ENCODE measurements at places on chromosomes 2 and 18. TPM values are rescaled to one million over a fixed set of nuclear protein-coding genes. Genes with fewer than 3 reads are reported as not detected.

DNA sequence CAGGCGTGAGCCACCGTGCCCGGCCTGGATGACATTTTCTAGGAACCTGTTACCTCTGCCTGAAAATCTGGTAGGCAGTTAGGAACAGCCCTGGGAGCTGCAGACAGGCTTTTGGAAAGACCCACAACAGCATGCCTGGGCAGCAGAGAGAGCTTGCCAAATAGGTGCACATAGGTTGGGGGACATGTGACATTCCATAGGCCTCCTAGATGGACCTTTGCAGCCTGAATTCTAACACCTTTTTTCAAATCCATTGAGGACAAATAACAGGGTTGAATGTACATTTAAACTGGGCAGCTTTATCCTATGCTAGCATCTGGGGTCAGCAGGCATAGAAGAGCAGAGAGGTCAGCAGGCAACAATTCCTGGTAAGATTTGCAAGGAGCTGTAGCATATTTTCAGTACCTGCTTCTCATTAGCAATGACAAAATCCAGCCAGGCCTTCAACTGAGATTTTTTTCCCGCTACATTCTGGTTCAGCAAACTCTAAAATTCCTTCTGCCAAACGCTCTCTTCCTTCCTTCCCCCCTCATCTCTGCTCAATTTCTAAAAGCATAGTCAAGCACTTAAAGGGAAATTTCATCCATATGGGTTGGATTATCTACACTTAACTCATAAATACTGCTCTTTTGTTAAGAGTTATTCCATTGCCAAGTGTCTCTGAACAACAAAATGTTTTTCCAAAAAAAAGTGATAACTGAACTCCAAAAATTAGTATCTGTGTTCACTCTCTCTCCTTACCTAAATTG is 75.2 kb downstream of the SOWAHC start:
- no peak for ATAC-seq

DNA sequence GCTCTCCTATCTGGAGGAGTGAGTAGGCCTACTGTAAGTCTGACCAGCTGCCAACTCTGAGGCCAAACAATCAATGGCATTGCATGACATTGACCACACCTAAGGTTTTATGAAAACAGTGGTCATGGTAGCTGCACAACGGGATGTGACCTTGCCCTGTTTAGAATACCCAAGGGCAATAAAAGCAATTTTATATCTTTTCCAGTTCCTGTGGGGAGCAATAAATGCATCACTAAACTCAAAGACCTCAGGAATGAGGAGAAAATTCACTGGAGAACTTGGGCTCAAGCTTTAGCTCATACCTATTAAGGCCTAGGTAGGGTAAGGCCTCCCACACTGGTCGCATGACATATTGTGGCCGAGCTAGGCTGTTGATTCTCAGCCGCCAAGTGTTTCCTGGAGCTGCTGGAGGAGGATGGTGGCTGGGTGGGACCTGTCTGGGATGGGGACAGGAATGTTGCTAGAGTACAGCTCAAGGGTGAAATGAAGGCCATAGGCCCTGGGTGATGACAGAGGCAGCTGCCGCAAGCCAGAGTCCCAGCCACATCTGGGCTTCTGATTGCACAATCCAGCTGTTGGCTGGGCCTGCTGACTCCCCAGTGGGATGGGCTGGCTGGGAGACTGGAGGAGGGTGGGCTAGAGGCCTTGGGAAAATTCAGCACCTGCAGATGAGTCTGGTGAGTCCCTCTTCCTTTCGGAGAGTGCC is 313.7 kb downstream of the CYP26B1 start:
- ATAC-seq = no peak

DNA sequence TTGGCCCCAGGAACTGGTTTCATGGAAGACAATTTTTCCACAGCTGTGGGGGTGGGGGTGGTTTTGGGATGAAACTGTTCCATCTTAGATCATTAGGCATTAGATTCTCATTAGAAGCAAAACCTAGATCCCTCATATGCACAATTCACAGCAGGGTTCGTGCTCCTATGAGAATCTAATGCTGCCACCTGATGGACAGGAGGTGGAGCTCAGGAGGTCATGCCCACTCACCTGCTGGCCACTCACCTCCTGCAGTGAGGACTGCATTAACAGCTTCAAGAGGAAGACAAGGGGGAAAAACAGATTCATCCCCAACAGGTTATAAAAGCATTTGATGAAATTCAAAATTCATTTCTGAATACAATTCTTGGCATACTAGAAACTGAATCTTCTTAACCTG is 38.5 kb downstream of the THAP4 start:
- ATAC-seq = no peak

GRCh38 chr2:177547772-177548171 is 155.2 kb downstream of the AGPS start:
- no peak for ATAC-seq

- peak; percentile 53 for ATAC-seq
Measured at GRCh38 chr18:68564351-68564750, 150.6 kb downstream of the TMX3 start.

DNA sequence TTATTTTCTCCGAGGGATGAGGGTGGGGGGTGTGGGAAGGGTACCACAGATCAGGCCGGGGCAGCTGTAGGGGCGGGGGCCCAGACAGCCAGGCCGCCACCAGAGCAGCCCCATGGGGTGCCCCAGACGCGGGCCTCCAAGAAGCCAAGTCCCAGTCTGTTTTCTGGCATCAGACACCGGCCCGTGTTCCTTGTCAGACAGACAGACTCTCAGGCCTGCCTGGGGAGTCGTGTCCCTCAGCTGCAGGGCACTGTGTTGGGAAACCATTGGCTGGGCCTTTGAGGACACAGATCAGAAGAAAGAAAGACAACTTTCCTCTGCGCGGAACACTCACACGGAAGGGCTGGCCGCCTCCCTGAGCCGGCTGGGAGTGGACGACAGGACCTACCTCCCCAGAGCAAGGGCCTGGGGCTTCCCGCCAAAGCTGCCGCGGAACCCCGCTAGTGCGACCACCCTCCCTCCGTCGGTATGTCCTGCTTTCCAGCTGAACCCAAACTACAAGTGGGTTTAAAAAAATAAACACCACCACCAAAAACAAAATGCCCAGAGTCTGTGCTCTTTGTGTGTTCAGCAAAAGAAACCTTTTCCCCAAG is 88.0 kb downstream of the SMAD7 start:
- ATAC-seq = no peak

The AQP12A gene
- not detected for total RNA-seq

The OSBPL6 gene
- total RNA-seq = 12.4 TPM

The DAW1 gene
- not detected for total RNA-seq

Measured in motor neuron (in vitro differentiated cells).